ENCODE measurements at places on chromosomes 11 and 22.

GRCh38 chr11:73206801-73207200, 11.3 kb upstream of the P2RY2 start:
- no peak for DNase-seq

DNA sequence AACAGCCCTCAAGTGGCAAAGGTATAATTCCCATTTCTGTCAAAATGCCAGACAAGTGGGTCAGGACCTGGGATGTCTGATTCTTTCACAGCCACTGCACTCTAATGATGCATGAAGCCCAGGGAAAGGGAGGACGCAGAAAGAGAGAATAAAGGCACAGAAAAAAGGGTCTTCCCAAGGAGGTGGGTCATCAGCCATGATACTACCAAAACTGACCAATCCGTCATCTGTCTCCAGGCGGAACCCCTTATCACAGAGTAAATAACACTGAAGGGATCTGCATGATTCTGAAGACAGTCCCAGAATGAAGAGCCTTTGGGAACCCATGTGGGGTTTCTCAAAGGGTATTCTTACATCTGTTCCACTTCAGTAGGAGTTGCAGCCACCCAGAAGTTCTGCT, 73.8 kb upstream of the OPCML start:
- DNase-seq, result no peak

- no peak for DNase-seq
Observed at GRCh38 chr22:35749808-35750207, 32.1 kb downstream of the APOL5 start.

DNA sequence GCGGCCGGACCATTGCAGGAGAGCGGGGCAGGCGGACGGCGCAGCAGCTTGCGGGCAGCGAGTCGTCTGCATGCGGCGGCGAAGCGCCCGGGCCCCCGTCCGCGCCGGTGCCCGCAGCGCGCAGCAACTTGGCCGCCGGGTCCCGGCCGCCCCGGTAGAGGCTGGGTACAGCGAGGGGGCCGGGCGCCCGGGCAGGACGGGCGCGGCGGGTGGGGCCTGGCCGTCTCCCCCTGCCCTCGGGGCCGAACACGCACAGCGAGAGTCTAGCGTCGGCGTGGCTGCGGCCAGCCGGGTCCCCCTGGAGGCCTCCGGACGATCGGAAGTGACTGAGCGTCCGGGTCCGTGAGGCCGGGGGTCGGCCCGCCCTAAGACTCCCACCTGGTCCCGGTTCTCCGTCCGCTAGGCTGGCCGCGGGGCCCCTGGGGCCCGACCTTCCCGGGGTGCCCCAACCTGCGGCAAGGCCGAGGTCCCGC, 775 bp upstream of the TRABD start:
- DNase-seq, result no peak

- no peak for DNase-seq
Observed at GRCh38 chr11:8047382-8047781, 33.6 kb upstream of the TUB start.

GRCh38 chr11:47667135-47667534, 24.8 kb upstream of the MTCH2 start:
- no peak for DNase-seq

GRCh38 chr11:8321876-8322275, 58.2 kb upstream of the LMO1 start:
- no peak for DNase-seq

DNA sequence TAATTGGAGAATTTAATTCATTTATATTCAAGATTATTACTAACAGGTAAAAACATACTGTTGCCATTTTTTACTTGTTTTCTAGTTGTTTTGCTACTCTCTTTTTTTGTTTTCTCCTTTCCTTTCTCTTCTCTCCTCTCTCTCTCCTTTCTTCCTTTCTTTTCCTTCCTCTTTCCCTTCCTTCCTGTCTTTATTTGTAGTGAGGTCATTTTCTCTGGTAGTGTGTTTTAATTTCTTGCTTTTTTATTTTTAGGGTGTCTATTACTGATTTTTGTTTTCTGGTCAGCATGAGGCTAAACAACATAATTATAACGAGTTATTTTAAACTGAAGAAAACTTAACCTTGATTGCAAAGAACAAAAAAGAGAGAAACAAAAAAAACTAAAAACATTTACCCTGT, 112.4 kb upstream of the SERPIND1 start:
- DNase-seq, result no peak

DNA sequence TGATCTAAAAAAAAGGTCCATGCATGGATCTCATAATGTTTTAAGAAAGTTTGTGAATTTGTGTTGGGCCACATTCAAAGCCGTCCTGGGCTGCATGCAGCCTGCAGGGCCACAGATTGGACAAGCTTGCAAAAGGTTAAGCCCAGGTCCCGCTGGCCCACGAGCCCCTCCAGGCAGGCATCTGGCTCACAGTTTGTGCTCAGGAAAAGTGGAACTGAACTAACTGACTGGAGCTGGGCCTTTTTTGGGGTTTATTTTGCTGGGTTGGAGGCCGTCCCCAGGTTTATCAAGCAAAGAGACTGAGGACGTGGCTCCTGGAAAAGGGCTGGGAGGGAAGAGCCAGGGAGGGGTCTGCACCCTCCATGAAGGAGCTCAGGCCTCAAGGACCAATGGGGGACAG, 32.1 kb upstream of the BAIAP2L2 start:
- no peak for DNase-seq

DNA sequence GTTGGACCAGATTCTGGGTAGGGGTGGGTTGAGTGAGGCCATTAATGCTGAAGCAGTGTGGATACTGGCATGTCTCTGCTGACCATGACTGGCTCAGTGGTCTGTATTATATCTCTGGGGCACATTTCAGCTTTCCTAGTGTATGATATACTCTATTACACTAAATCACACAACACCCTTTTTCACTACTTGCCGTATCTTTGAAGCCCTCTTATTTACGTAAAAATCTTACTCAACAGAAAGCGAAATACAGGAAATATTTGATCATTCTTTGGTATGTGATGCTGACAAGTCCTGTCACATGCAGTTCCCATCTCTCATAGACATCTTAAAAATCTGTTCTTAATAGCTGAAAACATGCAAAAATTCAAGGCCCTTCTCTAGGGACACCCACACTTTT, 40.3 kb downstream of the OR5B17 start:
- no peak for DNase-seq

- DNase-seq, result peak; percentile 52
Observed at GRCh38 chr11:16738947-16739815, 734 bp downstream of the C11orf58 start.

DNA sequence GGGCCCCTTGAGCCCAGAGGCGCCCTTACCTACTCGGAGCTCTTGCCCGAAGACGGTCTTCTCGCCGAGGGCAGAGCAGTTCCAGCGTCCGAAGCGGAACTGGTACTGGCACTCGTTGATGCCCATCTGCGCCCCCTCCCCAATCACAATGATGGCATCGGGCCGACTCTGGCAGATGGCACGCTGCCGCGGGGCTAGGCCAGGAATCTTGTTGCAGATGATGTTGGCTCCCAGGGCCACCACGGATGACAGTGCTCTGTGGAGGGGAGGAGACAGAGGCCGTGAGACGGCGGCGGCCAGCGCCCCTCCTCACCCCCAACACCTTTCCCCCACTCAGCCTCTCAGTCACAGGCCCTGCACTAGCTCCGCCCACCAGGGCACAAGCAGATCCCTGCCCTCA, 27.1 kb downstream of the WNT7B start:
- DNase-seq, result no peak

GRCh38 chr11:15073361-15074205, at the start of gene CALCB:
Gene CALCB (plus strand): TSS chr11:15073593. CDS start chr11:15074719, 1,126 bp downstream.
- no peak for DNase-seq
